ENCODE measurements at places on chromosomes 2 and 18. TPM values are rescaled to one million over a fixed set of nuclear protein-coding genes. Genes with fewer than 3 reads are reported as not detected.

- DNase-seq: no peak
These were observed 5.6 kb upstream of the ATOH8 start for GRCh38 chr2:85748039-85748734.

- no peak for DNase-seq
These were observed 39.2 kb downstream of the MREG start for GRCh38 chr2:215973954-215974699.

LYG1 gene
- total RNA-seq: 1.1 TPM

TLX2 gene
- 0.19 TPM for total RNA-seq

All from activated naive CD4-positive, alpha-beta T cell treated with anti-CD3 and anti-CD28 coated beads, Interleukin-2, amount 50 U/mL, for 72 hours (primary cell).